Esophagus squamous epithelium (tissue), 5 donors: ENCODE measurements at places on chromosomes 6 and 20.

GRCh38 chr20:19758133-19758500 lies at the start of gene RIN2:
TSS of gene RIN2 (plus strand) at chr20:19758258. CDS start at chr20:19889602, 131,344 bp downstream.
- DNase-seq: no peak

- DNase-seq: no peak
These were observed 87.5 kb downstream of the DACT2 start for GRCh38 chr6:168232062-168232461.

GRCh38 chr6:36695414-36695813 lies 2.2 kb upstream of the RAB44 start:
- DNase-seq: no peak

DNA sequence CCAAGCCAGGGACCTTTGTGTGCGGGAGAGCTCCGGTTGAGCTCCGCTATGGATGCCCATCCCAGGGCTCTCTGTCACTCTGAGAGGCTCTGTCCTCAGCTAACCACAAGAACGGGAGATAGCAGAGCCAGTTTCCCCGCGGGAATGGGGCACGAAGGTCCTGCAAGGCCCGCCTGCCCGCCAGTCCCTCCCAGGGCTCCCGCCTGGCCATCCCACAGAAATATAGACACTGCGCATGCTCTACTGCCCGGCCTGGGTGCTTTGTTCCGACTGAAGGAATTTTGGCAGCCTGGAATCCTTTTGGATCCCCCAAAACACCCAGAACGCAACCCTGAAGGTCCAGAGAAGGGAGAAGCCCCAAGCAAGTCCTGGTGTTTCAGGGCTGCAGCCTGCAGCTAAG lies 8.6 kb upstream of the DEFB110 start:
- DNase-seq: no peak

- no peak for DNase-seq
These were observed 792 bp downstream of the RSPH3 start for GRCh38 chr6:158999154-158999665.

DNA sequence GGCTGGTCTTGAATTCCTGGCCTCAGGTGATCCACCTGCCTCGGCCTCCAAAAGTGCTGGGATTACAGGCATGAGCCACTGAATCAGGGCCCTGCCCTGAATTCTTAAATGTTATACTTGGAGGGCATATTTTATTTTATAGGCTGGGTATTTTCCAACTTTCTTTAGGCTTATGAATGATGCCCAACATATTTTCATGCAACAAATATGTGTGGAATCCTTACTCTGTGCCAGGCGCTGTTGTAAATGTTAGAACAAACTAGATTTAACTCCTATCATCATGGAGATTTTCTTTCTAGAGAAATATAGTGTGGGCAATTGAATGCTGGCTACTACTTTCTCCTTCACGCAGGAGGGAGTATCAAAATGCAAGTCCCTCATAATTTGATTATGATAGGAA lies 71.2 kb downstream of the SAMD5 start:
- no peak for DNase-seq

GRCh38 chr6:14506656-14507246 lies 389.2 kb downstream of the CD83 start:
- DNase-seq: no peak
